Fibroblast of skin of right biceps (primary cell): ENCODE measurements at places on chromosomes 3 and 15.
A peak's percentile ranks its signal among the peaks of the same experiment; 100 is the strongest.

DNA sequence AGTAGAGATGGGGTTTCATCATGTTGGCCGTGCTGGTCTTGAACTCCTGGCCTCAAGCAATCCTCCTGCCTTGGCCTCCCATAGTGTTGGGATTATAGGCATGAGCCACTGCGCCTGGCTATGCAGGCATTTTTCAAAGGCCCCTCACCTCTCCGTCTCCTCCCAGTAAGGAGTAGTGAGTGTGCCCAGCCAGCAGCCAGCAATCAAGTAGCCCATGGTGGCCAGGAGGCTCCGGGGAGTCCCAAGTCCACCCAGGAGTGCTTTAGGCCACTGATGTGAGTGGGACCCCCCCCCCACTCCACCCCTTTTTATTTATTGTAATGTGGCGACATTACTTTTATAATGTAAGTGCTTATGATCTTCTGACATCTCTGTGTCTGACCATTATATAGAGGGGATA is 8.1 kb downstream of the ISG20 start:
- no peak for DNase-seq

DNA sequence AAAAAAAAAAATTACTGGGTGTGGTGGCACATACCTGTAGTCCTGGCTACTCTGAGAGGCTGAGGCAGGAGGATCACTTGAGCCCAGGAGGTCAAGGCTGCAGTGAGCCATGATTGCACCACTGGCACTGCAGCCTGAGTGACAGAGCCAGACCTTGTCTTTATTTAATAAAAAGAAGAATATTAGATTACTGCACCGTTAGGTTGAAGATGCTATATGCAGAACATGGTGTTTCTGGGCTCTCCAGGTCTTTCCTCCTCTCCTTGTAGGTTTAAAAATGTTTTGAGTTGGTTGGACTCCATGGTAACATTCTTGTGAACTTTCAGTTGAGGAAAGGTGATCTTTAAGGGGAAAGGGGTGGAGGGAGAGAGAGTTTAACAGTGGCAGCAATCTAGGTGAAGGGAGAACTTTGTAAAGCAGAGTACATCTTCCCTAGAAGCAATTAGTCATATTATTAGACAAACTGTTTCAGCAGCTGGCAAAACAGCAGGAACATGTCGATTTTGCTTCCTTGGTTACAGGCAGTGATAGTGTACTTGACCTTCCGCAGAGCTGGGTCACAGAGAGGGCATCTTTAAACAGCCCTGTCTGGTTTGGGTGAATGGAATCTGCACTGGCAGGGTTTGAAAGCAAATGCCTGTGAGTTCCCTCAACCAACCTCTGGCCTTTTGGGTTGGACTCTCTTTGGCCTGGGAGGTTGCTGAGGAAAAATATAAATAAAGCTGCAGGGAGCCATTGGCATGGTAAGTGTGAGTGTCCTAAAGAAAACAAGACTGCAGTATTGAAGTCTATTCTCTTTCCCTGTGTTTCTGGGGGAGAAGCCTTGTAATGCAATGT is 42.8 kb downstream of the NR2C2 start:
- peak; percentile 5 for DNase-seq

DNA sequence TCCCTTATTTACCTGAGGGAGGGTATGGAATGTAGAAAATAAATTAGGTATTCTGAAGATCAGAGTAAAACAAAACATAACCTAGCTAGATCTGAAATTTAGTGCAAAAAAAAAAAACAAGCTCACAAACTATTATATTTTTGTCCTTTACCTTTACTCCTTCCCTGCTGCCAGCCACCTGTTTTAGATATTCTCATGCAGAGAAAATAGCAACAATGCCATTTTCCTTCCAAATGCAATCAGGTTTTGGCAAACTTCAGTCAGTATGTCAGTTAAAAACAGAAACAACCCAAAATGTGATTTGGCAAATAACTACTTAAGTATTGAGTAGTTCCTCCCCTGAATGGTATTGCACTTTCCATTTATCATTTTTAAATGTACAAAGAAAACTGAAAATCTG is 35.8 kb downstream of the PEAK1 start:
- DNase-seq = no peak

- peak; percentile 93 for DNase-seq
These were observed 96.1 kb downstream of the FMN1 start for GRCh38 chr15:33098094-33099058.
